Skin of body (tissue), 3 donors: ENCODE measurements at places on chromosomes 2 and 18. TPM values are rescaled to one million over a fixed set of nuclear protein-coding genes. Genes with fewer than 3 reads are reported as not detected.

DNA sequence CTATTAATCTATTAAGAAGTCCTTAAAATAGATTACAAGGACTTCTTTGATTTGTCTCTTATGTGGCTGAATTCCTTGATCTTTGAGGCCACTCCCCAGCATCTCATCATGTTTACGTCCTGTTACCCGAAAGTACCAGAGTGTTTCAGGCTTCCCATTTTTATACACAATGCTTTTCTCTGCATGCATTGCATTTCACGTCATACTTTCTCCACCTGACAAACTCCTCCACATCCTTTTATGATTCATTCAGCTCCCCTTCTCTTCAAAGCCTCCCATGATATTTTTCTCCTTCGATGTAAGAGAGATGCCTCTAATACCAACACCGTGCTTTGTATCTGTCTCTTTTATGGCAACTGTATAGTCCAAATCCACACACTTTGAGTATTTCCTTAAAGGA lies 379.0 kb upstream of the CRIM1 start:
- DNase-seq: no peak

DNA sequence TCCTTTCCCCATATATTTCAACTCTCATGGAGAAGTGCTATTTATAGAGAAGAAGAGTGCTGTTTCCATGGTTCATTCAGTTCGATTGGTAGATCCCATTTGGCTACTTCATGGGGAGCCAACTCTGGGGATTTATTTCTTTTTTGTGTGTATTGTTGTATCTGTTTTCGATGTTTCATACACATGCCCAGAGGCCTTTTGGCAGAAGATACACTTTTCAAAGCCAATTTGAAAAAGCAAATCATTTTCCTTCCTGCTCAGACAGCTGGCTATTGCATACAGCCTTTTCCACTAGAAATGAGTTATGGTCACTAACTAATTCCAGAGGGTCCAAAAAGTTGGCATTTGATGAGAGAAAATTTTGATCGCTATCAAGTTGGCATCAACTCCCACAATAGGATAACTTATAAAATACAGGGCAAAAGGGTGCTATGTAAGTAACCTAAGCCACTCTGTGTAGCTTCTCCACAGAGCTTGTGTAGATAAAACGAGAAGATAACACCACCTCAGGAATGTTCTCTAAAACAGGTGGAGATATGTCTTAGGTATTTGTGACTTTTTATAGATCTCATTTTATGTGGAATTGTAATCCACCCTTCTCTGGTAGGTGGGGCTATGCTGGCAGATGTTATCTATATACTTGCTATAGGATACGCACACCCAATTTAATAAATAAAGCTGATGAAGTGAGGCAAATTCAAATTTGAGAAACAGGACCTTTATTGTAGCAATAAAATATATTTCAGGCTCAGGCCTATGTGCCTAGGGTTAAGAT lies 798.5 kb downstream of the SATB2 start:
- DNase-seq: peak; percentile 56

- no peak for DNase-seq
These were observed 116.3 kb downstream of the ZNF532 start for GRCh38 chr18:58980991-58981390.

DNA sequence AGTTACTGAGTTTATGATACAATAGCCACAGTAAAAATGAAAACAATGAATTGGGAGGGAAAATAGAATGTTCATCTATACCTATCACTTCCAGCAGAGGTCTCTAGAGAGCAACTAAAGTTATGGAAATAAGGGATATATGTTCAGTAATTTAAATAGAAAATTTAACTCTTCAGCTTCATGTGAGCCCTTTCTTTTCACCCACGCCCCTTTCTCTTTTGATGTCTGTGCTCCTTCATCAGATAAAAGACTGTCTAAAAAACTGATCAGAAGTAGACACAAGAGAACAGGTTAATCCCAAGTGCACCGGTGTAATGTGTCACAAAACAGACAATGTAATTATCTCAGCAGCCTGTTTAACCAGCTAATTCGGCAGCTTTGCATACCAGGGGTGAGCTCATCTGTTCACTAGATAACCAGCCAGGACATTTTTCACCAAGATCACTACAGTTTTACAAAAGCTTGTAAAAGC lies 238.5 kb upstream of the ERBB4 start:
- peak; percentile 16 for DNase-seq

The C2orf49 gene
- total RNA-seq: 14.4 TPM

- no peak for DNase-seq
These were observed 797 bp downstream of the KLHL14 start for GRCh38 chr18:32771871-32772580.

- DNase-seq: no peak
These were observed 303.2 kb downstream of the MYCN start for GRCh38 chr2:16243411-16243996.

DNA sequence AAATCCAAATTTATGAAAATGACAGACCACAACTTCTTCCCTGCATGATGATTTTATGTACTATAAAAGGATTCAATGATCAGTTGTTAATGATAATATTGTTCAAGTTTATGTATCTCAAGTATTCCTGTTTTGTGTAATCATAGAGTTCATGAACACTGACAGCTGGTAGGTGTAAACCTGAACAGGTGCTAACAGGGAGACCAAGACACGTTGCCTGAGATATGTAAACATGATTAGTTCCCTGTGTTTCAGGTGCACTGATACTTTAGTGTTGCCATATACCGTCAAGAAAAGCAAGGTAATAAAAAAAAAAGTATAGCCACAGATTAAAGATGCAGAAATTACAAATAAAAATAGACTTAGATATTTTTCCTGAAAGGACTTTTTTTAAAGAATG lies 131.8 kb downstream of the BAZ2B start:
- DNase-seq: no peak

GRCh38 chr2:102048465-102048864 lies 56.7 kb downstream of the IL1R2 start:
- DNase-seq: no peak

- DNase-seq: no peak
These were observed 12.0 kb downstream of the PSMD1 start for GRCh38 chr2:231068525-231069222.

The FBLN7 gene
- total RNA-seq: 4.0 TPM

The LOXL3 gene
- 3.7 TPM for total RNA-seq

The OR6B2 gene
- total RNA-seq: not detected

GRCh38 chr2:94997981-94998930 lies 27.3 kb upstream of the MAL start:
- DNase-seq: no peak

DNA sequence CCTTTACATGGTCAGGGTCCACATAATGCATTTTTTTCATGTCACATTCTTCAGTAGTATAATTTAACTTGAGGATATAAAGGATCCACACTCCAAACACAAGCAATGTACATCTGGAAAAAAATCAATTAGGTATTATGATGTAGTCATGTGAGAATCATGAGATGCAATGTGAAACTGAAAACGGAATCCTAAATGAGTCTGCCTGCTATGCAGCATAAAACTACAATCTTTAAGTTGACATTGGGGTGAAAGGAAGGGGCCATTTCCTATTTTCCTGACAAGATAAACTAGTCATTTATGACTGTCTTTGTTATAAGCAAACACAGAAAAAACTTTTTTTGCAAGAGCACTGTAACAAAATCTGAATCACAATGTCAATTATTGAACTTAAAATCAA lies 27.6 kb downstream of the ST3GAL5 start:
- no peak for DNase-seq

DNA sequence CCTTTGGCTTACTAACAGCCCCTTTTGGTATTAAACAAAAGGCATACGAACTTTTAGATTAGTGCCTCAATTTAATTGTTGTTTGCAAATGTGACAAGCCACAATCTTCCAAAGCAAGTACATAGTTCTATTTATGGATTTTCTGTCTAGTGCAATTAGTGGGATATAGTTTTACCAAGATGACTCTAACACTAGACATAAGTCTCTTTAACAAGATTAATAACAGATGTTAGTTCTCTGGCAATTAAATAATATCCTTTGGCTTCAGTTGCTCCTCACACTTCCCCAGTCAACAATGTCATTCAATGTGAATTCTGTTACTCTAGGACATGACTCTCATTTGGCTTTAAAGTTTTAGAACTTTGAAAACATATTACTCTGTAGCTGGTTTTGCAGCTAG lies 16.7 kb upstream of the MC4R start:
- DNase-seq: peak; percentile 4

GRCh38 chr18:22608847-22609246 lies 191.1 kb upstream of the CTAGE1 start:
- DNase-seq: no peak

DNA sequence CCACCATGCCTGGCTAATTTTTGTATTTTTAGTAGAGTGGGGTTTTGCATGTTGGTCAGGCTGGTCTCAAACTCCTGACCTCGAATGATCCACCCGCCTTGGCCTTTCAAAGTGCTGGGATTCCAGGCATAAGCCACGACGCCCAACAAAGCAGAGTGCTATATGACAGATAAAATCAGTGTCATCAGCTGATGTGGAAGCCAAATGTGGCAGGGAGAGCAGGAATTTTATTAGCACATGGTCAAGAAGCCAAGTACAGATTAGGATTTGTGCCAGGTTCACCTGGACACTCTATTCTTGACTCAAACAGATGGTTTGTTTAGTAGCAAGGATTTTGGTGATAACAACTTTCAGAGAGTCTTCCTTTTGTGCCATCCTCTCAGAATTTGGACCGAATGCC lies 62.7 kb downstream of the LCLAT1 start:
- no peak for DNase-seq
